ENCODE measurements at places on chromosomes 7 and 10. TPM values are rescaled to one million over a fixed set of nuclear protein-coding genes. Genes with fewer than 3 reads are reported as not detected.

DNA sequence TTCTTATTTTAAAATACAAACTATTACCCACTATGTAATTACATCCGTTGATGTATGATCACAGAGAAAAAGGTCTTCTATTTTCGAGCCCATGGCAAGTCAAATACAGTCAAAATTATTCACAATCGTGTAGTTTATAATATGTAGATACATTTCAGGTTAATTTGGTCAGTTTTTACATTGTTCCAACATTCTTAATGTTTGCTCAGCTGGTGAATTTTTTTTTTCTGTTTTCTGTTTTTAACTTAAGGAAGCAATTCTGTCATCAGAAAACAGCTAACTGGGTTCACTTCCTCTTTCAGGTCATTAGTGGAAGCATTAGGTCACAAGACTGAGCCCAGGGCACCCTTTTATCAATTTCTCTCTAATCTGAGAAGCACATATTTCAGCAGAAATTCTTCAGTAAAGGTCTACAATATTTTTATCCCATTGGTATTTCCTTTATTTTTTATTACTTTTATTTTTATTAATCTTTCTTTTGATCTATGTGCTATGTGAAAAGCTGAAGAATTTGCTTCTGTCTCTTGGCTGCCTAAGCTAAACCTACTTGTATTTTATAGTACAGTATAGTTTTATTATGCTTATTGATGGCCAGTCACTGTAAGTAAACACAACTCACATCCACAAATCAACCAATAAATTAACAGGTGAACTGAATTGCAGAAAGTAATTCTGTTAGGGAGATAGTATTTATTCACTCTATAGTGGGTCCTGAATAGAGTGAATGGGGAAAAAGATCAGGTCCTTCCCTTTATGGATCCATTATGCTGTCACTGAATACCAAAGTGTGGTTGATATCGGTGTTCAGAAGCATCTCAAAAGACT, 84.6 kb downstream of the ICA1 start:
- DNase-seq: no peak

The TMEM225B gene
- 1.8 TPM for total RNA-seq

GRCh38 chr10:70858759-70859158, 29.6 kb downstream of the PCBD1 start:
- DNase-seq: no peak

DNA sequence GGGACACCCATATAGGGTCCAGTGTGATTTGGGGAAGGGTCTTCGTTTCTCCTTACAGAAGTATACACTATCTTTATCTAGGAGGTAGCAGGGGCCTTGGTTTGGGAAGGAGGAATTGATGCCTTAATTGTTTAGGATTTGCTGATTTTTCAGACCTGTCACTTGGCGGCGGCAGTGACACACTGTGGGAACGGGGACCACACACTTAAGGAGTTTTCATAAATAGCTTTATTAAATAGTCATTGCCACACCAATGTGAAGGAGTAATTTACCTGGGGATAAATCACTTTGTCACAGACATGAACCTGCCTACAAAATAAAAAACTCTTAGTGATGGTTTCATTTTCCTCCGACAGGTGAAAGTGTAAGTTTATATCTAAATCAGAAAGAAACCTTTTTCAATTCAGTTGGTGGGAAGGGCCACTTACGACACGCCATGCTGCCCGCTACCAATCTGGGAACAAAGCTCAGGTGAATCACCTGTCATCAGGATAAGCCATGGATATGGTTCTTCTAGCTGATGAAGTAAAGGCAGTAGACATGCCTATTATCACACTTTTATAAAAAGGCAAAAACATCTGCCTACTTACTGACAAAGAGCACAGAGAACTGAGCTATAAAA, 12.3 kb upstream of the ENO4 start:
- no peak for DNase-seq

The GATAD1 gene
- 26.5 TPM for total RNA-seq
